Dermis microvascular lymphatic vessel endothelial cell (primary cell): ENCODE measurements at places on chromosomes 2 and 18.

- peak; percentile 61 for DNase-seq
Measured at GRCh38 chr2:120486946-120487345, 141.0 kb downstream of the INHBB start.

GRCh38 chr2:224570328-224570993 lies 14.7 kb downstream of the CUL3 start:
- no peak for DNase-seq

- DNase-seq: no peak
Measured at GRCh38 chr18:10127729-10128128, 213.9 kb downstream of the VAPA start.

GRCh38 chr2:200138391-200139124 lies 167.9 kb upstream of the SPATS2L start:
- DNase-seq: no peak
